EH (cell line): ENCODE measurements at places on chromosomes 16 and 17.

GRCh38 chr16:81796035-81796434 is 16.9 kb downstream of the PLCG2 start:
- no peak for DNase-seq

DNA sequence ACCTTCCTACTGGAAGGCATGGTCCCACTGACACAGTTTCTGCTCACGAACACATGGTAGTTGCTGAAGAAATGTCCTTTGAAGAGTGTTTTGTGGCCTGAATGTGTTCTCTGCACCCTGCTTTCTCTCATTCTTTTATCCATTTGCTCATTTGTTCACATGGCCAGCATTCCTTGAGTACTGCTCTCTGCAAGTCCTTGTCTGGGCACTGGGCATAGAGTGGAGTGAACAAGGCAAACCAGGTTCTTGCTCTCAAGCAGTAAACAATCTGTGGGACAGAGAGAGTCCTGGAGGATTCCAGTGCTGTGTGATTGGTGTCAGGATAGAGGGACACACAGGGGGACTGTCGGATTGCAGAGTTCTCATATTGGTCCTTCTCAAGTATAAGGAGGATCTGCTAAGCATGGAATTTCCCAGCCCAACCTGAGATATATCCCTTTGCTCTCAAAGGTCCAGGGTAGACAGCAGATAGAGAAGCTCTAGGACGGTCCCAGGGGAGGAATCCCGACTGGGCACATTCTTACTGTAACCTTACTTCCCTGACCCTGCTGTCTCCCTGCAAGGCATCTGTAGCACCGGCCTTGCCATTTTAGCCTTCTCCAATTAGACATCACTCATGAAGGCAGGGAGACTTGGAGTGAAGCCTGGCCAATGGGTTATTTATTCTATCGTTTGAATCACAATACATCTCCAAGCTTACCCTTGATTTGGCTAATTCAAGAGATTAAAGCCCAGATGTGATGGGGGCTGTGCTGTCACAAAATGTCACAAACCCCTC is 32.3 kb downstream of the ARL4D start:
- DNase-seq, result no peak

DNA sequence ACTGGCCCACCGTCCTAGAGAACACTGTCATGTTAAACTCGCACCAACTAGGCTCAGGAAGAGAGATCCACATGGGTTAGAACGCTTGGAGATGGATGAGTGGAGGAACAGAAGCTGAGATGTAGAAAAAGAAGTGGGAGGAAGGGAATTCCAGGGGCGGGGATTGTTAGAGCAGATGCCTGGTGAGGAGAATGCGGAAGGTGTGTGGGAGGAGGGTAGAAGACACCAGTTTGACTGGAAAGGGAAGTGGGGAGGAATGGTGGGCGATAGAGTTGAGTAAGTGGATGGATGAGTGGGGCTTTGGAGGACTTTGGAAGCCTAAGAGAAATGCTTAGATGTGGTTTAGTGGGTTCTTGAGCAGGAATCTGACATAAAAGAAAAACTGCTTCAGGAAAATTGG is 37.4 kb downstream of the DHX38 start:
- DNase-seq, result no peak

- peak; percentile 75 for DNase-seq
These were observed 59.8 kb upstream of the RPH3AL start for GRCh38 chr17:412211-413015.

DNA sequence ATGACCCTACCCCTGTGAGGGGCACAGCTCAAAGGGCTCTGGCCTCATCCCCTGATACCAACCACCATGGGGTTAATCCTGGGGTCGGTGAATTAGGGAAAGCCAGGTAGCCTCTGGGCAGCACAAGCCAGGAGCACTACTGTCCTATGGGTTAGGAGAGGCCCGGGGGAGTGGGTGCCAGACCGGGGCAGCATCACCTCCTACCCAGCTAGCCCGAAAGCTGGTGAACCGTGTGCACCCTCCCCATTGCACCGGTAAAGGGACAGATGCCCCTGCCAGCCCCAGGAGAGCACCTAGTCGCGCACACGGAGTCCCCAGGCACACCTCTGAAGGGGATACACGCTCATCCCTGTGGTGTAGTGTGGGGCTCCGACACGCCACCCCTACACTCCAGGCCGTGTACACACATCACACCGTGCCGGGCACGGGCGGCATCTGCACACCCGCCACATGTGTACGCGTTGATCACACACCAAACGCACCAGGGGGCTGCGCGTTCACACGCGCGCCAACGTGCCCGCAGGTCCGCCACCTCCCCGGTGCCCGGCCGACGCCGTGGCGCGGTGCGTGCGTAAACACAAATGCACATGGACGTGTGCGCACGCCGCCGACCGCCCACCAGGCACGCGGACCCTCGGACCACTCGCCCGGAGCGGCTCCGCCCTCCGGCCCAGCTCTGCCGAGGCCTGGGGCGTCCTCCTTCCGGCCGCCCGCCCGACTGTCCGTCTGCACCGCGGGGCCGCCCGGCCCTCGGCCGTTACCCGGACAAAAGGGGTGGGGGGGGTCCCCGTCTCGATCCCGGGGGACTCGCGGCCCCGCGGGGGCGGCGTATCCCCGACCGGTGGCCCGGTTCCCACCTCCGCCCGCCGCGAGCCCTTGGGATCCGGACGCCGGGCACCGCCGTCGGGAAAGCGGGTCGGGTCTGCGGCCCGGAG is 785 bp downstream of the UBALD1 start:
- DNase-seq, result peak; percentile 53

GRCh38 chr17:16466407-16466806 is 25.6 kb downstream of the LRRC75A start:
- DNase-seq, result no peak

- no peak for DNase-seq
These were observed 34.3 kb downstream of the VAT1L start for GRCh38 chr16:77822661-77823060.

GRCh38 chr16:80346111-80346632 is 194.6 kb upstream of the DYNLRB2 start:
- no peak for DNase-seq

GRCh38 chr17:44687756-44688155 is 1.8 kb downstream of the CCDC43 start:
- no peak for DNase-seq

DNA sequence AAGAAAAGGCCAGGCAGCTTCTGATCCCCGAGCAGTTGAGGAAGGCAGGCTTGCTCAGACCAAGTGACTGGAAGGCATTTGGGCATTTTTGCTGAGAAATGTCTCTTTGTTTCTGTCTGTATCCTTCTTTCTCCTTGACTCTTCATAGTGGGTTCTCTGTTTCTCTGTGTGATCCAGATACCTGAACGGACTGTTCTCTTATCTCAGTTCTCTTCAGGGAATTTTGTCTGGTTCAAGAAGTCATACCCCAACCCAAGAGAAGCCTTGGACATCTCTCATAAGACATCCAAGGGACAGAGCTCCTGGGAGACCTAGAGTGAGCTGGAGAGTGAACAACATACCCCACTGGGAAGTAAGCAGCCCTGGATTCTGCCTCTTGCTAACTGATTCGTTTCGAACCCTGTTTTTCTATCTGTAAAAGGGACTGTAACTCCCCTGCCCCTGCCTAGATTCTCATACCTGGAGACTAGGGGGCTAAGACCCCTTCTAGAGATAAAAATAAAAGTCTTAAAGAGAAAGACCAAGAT is 541 bp downstream of the CCL3 start:
- DNase-seq, result no peak

DNA sequence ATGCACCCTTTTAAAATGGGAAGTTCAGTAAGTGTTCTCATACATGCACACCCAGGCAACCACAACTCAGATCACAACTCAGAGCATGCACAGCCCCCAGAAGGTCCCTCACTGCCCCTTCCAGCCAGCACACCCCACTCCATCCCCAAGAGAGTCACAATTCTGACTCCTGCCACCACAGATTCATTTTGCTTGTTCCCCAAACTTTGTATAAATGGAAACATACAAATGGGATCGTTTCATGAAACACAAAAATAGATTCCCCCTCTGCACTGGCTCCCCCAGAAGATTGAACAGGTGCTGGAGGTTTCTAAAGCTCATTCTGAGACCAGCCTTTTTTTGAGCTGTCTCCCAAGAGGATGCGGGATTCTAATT is 3.3 kb upstream of the TNFRSF13B start:
- no peak for DNase-seq

GRCh38 chr17:78204387-78205123 is 9.5 kb upstream of the BIRC5 start:
- DNase-seq, result no peak

DNA sequence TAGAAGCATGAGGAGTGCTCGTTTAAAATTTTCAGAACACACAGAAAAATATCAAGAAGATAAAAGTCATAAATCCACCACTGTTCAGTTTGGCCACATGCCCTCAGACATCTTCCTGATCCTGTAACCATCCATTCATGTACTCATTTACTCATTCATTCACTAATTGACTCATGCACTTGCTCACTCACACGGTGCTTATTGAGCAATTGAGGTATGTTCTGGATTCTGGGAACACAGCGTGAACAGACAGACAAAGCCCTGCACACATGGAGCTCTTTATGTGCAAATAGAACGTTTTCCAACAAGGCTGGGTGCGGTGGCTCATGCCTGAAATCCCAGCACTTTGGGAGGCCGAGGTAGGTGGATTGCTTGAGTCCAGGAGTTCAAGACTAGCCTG is 10.2 kb upstream of the NATD1 start:
- DNase-seq, result peak; percentile 57

GRCh38 chr17:64441772-64442540 is 7.0 kb upstream of the MILR1 start:
- peak; percentile 30 for DNase-seq

- DNase-seq, result no peak
These were observed 6.5 kb downstream of the NXN start for GRCh38 chr17:973053-973452.

DNA sequence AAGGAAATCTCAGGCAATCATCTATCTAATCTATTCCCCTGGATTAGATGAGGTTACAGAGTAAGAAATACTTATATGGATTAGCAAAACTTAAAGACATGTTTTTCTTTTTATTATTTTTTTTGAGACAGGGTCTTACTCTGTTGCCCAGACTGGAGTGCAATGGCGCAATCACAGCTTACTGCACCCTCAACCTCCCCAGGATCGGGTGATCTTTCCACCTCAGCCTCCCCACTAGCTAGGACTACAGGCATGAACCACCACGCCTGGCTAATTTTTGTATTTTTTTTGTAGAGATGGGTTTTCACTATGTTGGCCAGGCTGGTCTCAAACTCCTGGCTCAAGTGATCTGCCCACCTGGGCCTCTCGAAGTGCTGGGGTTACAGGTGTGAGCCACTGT is 3.3 kb upstream of the NFE2L1 start:
- DNase-seq, result no peak

- no peak for DNase-seq
These were observed 19.4 kb downstream of the ERN1 start for GRCh38 chr17:64110379-64111152.

DNA sequence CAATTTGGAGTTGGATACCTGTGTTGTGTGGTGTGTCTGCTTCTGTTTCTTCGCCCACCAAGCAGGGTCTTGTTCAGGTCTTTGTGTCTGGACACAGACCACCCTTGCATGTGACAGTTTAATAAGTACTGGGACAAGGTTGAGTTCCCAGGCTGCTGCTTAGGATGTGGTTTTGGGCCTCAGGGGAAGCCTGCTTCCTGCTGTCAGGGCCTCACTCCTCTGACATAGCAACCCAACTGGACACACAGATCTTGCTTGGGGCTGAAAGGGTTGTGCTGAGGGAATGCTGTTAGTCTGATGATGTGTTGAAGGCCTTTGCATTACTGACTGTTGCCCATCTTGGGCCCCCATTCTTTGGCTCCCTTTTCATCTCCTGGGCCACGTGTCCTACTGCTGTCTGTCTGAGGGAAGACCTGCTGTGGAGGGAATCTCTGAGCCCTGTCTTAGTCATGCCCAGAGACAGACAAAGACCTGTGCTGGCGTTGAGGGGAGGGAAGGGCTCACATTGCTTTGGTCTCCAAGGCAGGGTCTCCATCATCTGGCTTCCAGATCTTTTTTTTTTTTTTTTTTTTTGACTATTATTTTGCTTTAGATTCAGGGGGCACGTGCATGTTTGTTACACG is 4.7 kb upstream of the TGFB1I1 start:
- DNase-seq, result peak; percentile 51

- no peak for DNase-seq
These were observed 15.1 kb downstream of the GSDMB start for GRCh38 chr17:39903158-39903884.

GRCh38 chr16:11015607-11016006 is 71.2 kb downstream of the CLEC16A start:
- no peak for DNase-seq

GRCh38 chr17:73609060-73609459 is 35.2 kb downstream of the SDK2 start:
- no peak for DNase-seq

GRCh38 chr16:79598348-79599181 is 2.0 kb downstream of the MAF start:
- no peak for DNase-seq

- DNase-seq, result no peak
These were observed 35.2 kb upstream of the GOSR2 start for GRCh38 chr17:46887717-46888116.

GRCh38 chr17:40354221-40355122 is 10.1 kb downstream of the GJD3 start:
- DNase-seq, result no peak

GRCh38 chr16:86680162-86680561 is 101.8 kb downstream of the FOXL1 start:
- DNase-seq, result peak; percentile 96

- DNase-seq, result no peak
These were observed 177.7 kb downstream of the TMEM132E start for GRCh38 chr17:34757106-34757505.
